RPMI7951 (cell line): ENCODE measurements at places on chromosomes 5 and 9. TPM values are rescaled to one million over a fixed set of nuclear protein-coding genes. Genes with fewer than 3 reads are reported as not detected.
A peak's percentile ranks its signal among the peaks of the same experiment; 100 is the strongest.

DNA sequence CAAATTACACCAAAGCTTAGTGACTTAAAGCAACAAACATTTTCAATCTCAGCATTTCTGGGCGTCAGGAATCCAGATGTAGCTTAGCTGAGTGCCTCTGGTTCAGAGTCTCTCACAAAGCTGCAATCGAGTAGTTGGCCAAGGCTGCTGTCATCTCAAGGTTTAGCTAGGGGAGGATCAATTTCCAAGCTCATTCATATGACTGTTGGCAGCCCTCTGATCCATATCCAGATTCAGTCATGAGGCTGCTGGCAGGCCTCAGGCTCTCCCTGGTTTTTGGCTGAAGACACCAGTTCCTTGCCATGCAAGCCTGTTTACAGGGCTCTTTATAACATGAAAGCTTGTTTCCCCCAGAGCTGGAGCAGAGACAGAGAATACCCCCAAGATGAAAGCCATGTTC is 419.5 kb upstream of the TLE4 start:
- DNase-seq: no peak

DNA sequence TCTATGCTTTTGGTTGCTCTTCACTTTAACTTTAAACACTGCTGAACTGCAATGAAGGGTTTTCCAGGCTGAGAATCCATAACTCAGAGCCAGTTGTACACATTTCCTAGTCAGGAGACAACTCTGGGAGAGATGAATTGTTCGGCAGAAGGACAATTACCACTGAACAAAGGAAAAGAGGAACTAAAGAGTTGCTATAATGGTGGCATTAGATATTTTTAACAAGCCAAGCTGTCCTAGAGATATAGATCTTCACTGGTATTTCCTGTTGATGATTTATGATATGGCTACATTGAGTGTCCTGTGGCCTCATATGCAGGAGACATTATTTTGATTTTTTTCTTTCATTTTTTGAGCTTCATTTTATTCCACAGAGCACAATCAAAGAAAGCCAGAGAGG is 219.1 kb upstream of the PCSK5 start:
- no peak for DNase-seq

- DNase-seq: peak; percentile 54
Measured at GRCh38 chr5:157611571-157612476, 36.2 kb upstream of the ADAM19 start.

- no peak for DNase-seq
Measured at GRCh38 chr9:82560457-82560904, 502.5 kb downstream of the RASEF start.

SEMA5A gene
- 12.0 and 14.3 TPM in 2 replicates for total RNA-seq

TRIP13 gene
- 65.0 and 80.4 TPM in 2 replicates for total RNA-seq

DIMT1 gene
- 23.1 and 29.0 TPM in 2 replicates for total RNA-seq

FAM221B gene
- total RNA-seq: not detected in 2 replicates

INSL4 gene
- total RNA-seq: not detected in 2 replicates

BTNL8 gene
- total RNA-seq: 0.12 and 0.29 TPM in 2 replicates
